Fibroblast of villous mesenchyme (primary cell): ENCODE measurements at places on chromosomes 13 and 19. TPM values are rescaled to one million over a fixed set of nuclear protein-coding genes. Genes with fewer than 3 reads are reported as not detected.
A peak's percentile ranks its signal among the peaks of the same experiment; 100 is the strongest.

The TMPRSS9 gene
- not detected in 2 replicates for total RNA-seq

The ABHD8 gene
- total RNA-seq = 13.8 and 15.5 TPM in 2 replicates

The ZNF429 gene
- 1.9 and 4.3 TPM in 2 replicates for total RNA-seq

The PODNL1 gene
- 2.6 TPM in 2 replicates for total RNA-seq

The ALKBH7 gene
- 35.4 and 47.7 TPM in 2 replicates for total RNA-seq

The RDH8 gene
- total RNA-seq = not detected in 2 replicates

The IQCN gene
- total RNA-seq = 0.86 and 0.97 TPM in 2 replicates

The DOHH gene
- 10.4 and 11.6 TPM in 2 replicates for total RNA-seq

The ZNF285 gene
- 1.6 and 3.9 TPM in 2 replicates for total RNA-seq

The RPS16 gene
- total RNA-seq = 43.2 and 48.3 TPM in 2 replicates

The MYADM gene
- total RNA-seq = 31.1 and 34.8 TPM in 2 replicates

The CD209 gene
- not detected in 2 replicates for total RNA-seq

GRCh38 chr19:5002143-5002542 is 33.2 kb downstream of the KDM4B start:
- peak; percentile 48 for DNase-seq

- no peak for DNase-seq
These were observed 14.0 kb downstream of the SYMPK start for GRCh38 chr19:45848922-45849321.

DNA sequence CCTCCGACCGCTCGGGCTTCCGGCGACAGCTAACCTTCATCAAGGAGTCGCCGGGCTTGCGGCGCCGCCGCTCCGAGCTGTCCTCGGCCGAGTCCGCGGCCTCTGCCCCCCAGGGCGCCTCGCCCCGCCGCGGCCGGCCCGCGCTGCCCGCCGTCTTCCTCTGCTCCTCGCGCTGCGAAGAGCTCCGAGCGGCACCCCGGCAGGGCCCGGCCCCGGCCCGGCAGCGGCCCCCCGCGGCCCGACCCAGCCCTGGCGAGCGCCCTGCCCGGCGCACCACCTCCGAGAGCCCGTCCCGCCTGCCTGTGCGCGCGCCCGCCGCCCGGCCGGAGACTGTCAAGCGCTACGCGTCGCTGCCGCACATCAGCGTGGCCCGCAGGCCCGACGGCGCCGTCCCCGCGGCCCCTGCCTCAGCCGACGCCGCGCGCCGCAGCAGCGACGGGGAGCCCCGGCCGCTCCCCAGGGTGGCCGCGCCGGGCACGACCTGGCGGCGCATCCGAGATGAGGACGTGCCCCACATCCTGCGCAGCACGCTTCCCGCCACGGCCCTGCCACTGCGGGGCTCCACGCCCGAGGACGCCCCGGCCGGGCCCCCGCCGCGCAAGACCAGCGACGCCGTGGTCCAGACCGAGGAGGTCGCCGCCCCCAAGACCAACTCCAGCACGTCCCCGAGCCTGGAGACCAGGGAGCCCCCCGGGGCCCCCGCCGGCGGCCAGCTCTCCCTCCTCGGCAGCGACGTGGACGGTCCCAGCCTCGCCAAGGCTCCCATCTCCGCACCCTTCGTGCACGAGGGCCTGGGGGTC is 9.6 kb downstream of the C19orf25 start:
- DNase-seq = peak; percentile 14

DNA sequence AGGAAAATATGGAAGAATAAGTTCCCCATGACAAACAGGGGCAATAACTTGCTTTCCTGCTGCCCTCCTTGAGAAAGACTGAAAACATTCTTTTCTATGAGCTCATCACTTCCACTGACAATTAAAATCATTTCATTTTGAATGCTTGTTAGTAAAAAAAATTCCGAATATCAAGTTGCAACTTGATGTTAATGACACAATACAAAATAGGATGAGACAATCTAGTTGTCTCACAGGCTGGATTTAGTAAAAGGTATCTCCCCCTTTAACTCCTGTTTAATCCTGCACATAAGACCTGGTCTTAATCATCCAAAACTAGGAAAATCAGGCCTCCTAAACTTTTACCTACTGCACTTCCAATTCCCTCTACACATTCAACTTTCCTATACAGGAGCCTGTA is 24.7 kb downstream of the IRS2 start:
- DNase-seq = no peak

GRCh38 chr13:111539791-111540446 is 219.5 kb downstream of the TEX29 start:
- no peak for DNase-seq

DNA sequence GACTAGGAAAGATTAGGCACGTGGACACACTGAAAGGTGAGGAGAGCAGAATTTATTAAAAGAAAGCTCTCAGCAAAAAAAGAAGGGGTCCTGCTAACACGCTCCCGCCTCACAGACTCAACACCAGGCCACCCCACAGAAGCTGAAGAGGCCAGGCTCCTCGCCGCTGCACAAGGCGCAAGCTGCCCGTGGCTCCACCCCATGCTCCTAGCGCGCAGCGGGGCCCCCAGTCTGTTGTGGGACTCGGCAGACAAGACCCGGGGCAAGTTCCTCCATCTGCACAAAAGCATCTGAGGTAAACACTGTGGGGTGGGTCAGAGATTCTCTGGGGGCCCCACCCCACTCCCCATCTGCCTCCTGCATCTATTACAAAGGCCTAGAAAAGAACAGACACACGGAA is 1462.4 kb downstream of the EFNB2 start:
- DNase-seq = no peak

- no peak for DNase-seq
These were observed 2.8 kb downstream of the ADGRL1 start for GRCh38 chr19:14203177-14203576.

GRCh38 chr19:46306501-46306900 is 9.7 kb downstream of the HIF3A start:
- DNase-seq = no peak

- DNase-seq = peak; percentile 27
These were observed 5.3 kb upstream of the PSG7 start for GRCh38 chr19:42942187-42942789.

- DNase-seq = peak; percentile 54
These were observed at the start of gene SMAD9 for GRCh38 chr13:36919833-36920615. SMAD9 (minus strand) TSS chr13:36920238; CDS start chr13:36879689, 40,549 bp downstream.

DNA sequence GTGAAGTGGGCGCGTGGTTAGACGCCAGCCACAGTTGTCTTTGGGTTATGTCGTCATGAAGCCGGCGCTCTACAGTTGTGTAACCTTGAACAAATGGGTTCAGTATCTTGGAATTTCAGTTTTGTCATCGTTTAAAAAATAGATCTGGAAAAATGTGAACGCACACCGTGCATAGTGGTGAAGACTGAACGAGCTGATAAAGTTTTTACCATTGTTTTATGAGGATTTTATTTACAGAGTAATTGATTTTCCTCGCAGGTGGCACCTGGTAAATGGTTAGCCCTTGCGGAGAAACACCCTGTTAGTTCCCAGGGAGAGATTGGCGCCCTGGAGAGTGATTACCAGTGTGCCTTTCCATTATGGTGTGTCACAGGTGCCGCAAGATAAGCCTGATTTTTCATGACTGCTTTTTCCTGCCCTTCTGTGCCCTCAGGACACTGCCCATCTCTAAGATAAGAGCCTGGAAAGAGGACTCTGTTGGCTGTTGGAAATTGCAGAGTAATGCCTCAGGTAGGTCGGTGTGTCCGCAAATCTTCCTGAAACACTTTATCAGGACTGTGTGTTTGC is 577 bp downstream of the ZNF181 start:
- DNase-seq = no peak

- DNase-seq = no peak
These were observed 371.1 kb downstream of the PCDH9 start for GRCh38 chr13:66859078-66859477.

- DNase-seq = no peak
These were observed 15.9 kb upstream of the OLFM4 start for GRCh38 chr13:53012707-53013106.

GRCh38 chr19:35578707-35579106 is 7.3 kb upstream of the PMIS2 start:
- no peak for DNase-seq

DNA sequence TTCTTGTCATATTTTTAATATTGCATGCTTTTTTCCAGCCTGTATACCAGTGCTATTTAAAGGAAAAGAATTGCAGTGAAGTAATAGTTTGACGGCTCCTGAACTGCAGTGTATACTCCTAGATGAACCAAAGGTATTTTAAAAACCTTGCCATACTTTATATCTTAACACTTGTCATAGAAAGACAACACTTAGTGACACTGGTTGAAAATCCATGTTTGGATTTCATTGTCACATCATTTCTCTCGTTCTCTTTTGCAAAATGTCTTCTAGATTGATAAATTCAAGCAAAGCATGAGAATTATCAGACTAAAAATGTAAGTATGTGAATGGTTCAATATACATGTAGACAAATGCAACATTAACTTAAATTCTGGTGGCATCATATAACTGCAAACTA is 1293.9 kb downstream of the PCDH9 start:
- DNase-seq = no peak

- DNase-seq = peak; percentile 68
These were observed 2.7 kb upstream of the HNRNPL start for GRCh38 chr19:38852231-38853044.

- peak; percentile 37 for DNase-seq
These were observed 46.0 kb downstream of the MICU2 start for GRCh38 chr13:21557995-21558394.

- DNase-seq = peak; percentile 97
These were observed at the start of gene ZNF506 for GRCh38 chr19:19821366-19821951. ZNF506 (minus strand) TSS chr19:19821750; CDS start chr19:19821603, 147 bp downstream.

GRCh38 chr19:41426116-41426841 is 895 bp downstream of the B3GNT8 start:
- DNase-seq = no peak

DNA sequence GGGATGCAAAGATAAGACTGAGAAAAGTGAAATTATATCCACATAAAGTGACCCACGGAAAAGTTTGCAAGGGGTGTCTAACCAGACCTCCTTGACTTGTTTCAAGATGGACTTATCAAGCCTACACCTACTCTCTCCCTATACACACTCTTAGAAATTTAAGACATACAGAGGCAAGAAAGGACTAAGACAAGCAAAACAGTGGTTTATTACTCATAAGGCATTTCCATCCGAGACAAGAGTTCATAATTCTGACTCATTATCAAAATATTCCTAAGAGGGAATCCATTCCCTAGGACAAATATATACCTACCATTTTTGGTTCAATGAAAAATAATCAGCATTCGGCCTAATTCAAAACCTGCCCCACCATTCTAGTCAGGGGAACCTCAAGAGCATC is 232.6 kb upstream of the GPC6 start:
- no peak for DNase-seq

- peak; percentile 88 for DNase-seq
These were observed 10.8 kb downstream of the ALOX5AP start for GRCh38 chr13:30745906-30746686.

GRCh38 chr13:110444226-110444653 is 117.3 kb downstream of the RAB20 start:
- peak; percentile 77 for DNase-seq

DNA sequence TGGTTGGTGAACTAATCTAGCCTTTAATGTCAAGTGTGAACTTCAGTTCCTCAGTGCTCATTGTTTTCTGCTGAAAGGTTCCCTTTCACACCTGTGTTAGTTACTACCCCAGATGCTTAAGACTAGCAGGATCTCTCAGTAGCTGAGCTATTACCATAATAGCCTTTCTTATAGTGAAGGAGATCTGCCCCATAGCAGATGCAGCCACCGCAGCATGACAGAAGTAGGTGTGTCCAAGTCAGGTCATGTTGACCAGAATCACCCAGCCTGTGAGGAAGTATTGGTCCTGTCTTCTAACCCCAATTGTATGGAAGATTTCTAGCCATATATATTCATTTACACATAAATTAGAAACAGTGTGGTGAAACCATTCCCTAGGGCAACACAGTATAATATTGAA is 37.3 kb downstream of the ZAR1L start:
- no peak for DNase-seq

DNA sequence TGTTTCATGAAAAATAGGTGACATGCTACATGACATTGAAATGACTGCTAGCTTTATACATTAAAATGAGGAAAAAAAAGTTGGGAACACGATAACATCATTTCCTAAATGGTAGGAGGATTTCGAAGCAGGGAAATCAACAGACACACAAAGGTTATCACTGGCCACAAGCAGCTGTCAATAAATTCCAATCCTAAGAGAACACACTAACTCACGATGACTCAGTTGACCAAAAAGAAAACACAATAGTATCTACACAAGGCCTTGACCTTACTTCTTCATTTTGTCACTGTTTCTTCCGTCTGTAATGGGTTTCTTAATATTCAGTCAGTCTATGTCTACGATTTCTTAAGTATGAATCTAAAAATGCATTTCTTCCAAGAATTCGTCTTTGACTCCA is 36.5 kb downstream of the STARD13 start:
- DNase-seq = no peak

GRCh38 chr13:105996391-105997025 is 539.0 kb downstream of the EFNB2 start:
- no peak for DNase-seq

- DNase-seq = no peak
These were observed 273.0 kb downstream of the SHISA2 start for GRCh38 chr13:25778808-25779305.
